ENCODE measurements at places on chromosomes 11 and 22. TPM values are rescaled to one million over a fixed set of nuclear protein-coding genes. Genes with fewer than 3 reads are reported as not detected.

MS4A6E gene
- not detected for total RNA-seq

KDM4E gene
- not detected for total RNA-seq

- no peaks in the 10 kb centered on the region for H3K27me3 ChIP-seq
- H3K4me3 ChIP-seq, result no peak overlapping the region
- peaks cover 4% of the 10 kb centered on the region for H3K4me1 ChIP-seq
Measured at GRCh38 chr11:45332276-45332934, 46.3 kb upstream of the SYT13 start.

PITPNB gene
- 12.1 TPM for total RNA-seq

CASP5 gene
- total RNA-seq, result not detected

- H3K36me3 ChIP-seq, result no peaks in the 10 kb centered on the region
- peak overlapping the region; percentile 95 for H3K27ac ChIP-seq
- no peak for DNase-seq
- H3K27me3 ChIP-seq, result no peaks in the 10 kb centered on the region
- H3K4me1 ChIP-seq, result peaks cover 92% of the 10 kb centered on the region
Measured at GRCh38 chr11:114176321-114176720, 116.8 kb downstream of the ZBTB16 start.

GRCh38 chr11:58286249-58286648 is 18.2 kb upstream of the OR10W1 start:
- no peak for DNase-seq
- H3K4me3 ChIP-seq, result no peak overlapping the region

All from gastrocnemius medialis (tissue), 4 donors.